ENCODE measurements at places on chromosomes 16 and 17. TPM values are rescaled to one million over a fixed set of nuclear protein-coding genes. Genes with fewer than 3 reads are reported as not detected.
A peak's percentile ranks its signal among the peaks of the same experiment; 100 is the strongest.

DNA sequence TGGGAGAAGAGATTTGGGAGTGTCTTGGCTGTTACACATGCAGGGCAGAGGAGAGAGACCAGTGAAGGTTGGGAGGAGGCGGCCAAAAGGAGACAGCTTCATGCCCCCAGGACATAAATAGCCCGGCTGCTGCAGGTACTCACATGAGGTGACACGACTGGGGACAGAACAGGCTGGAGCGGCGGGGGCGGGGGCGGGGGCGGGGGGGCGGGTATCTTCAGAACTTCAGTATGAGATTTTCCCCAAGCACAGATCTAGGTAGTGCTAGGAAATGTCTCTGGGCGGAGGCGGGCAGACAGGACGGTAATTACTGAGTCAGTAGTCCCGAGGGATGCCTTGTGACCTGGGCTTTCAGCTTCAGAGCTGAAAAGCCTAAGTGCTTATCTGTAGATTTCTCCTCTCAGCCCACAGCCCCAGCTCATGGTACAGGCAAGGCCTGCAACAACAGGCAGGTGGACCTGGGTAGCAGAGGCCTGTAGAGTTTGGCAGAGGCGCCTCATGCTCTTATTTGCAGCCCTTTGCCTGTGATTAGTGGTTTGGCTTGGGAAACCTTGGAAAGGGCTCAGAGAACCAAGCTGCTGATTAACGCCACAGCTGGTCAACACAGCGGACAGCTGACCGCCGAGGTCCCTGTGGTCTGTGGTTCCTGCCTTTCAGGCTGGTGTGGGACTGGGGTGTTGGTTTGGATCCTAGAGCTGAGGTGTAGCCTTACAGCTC lies 24.5 kb downstream of the UNK start:
- peak; percentile 72 for DNase-seq

Gene CCL17
- not detected for total RNA-seq

DNA sequence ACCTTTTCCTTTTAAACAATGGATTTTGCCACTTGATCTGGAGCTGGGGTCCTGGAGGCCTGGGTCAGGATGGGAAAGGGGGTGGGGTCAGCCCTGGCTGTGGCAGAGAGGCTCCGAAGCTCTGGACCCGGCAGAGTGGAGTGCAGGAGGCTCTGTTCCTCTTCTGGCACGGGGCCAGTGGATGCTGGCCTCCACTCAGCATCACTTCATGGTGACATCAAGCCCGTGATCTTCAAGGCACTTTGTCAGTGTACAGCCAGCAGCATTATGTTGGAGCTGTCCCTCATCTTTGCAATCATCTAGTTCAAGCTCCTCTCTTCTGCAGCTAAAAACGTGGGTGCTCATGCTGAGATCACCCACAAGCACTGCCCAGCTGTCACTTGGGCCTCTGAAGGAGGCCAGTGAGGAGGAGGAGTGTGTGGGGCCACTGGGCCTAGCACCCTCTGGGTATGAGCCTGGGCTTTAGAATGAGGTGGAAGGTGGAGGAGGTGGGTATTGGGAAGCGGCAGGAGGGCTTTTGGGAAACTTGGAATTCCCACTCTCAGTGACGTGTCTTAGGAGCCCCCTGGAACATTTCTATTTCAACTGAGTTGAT lies 45.9 kb upstream of the MGAT5B start:
- no peak for DNase-seq

DNA sequence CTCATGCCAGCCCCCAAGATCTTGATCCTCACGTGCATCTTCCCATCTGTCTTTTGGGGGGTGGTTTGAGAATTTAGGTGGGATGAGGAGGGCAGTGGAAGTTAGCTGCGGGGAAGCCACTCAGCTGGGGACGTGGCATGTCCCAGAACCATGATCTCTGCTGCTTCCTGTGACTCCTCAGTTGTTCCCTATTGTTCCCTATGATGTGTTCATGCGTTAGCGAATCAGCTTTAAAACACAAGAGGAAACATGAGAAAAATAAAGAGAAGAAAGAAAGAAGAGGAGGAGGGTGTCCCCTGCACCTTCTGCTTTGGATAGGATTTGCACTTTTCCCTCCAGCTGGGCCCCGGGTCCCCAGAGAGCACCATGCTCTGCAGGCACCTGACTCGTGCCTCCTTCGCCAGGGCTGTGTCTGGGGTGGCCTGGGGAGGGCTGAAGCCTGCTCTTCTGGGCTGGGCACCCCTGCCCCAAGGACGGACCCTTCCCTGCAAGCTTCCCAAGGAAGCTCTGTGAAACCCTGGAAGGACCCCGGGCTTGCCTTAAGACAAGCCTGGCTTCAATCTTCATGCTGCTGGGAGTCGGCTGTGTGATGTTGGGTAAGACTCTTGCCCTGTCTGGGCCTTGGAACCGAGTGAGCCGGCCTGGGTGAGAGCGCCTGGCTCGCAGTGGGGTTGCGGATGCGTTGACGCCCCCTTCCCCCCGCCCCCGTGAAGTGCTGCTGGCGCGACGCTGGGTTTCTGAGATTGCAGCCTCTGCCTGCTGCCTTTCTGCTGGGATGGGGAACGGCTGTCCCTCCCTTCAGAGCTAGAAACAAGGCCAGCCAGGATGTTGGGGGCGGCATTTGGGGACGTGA lies 62.8 kb upstream of the CIBAR2 start:
- DNase-seq: no peak

GRCh38 chr16:57635266-57636097 lies 7.1 kb downstream of the ADGRG1 start:
- DNase-seq: no peak

Gene CES5A
- not detected for total RNA-seq

Gene IGF2BP1
- total RNA-seq: 0.29 TPM

Gene SLC47A1
- 5.7 TPM for total RNA-seq

DNA sequence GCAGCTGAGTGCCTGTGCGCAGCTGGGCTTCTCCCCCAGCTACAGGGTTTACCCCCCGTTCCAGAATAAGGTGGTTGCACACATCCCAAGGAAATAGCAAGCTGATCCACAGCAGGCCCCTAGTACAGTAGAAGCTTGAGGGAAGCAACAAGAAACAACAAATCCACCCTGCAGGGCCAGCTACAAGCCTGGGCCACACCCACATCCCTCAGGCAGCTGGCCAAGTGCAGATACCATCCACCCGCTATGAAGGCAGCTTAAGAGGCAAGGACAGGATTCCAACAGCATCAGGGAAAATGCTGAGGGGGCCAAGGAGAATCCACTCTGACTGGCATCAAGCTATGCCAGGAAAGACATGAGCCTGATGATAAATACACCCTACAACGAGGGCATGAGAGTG lies 66.9 kb upstream of the RCVRN start:
- peak; percentile 71 for DNase-seq

DNA sequence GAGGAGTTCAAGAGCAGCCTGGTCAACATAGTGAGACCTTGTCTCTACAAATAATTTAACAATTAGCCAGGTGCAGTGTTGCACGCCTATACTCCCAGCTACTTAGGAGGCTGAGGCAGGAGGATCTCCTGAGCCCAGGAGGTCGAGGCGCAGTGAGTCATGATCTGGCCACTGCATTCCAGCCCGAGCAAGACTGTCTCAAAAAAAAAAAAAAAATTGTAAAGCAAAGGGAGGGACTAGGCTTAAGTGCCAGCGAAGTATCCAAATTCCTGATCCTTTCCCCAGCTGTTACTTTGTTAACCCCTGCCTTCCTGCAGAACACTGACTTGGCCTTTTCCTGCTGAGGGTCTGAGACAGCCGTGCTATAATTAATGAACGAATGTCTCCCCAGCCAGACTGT lies 2.7 kb downstream of the GDPD3 start:
- no peak for DNase-seq

GRCh38 chr16:23557779-23558702 lies 514 bp downstream of the UBFD1 start:
- peak; percentile 62 for DNase-seq

- no peak for DNase-seq
These were observed 190.2 kb downstream of the IRX5 start for GRCh38 chr16:55120826-55121225.

- peak; percentile 89 for DNase-seq
These were observed 26.5 kb downstream of the SREBF1 start for GRCh38 chr17:17810084-17810894.

Gene CNTNAP1
- total RNA-seq: 7.6 TPM

DNA sequence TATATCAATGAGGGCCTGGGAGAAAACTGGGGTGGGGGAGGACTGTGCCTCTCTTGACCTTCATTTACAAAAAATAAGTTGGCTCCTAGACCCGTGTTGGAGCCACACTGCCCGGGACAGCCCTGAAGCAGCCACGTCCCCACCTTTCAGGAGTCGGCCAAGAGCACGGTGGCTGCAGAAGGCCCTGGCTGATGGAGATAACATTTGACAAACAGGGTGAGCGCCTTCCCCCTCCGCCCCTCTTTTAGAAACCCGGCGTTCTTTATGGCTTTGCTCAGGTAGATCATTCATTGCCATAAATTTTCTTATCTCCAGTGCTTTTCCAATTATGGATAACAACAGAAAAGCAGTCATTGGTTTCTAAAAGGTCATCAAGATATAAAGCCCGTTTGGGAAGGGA lies 398.1 kb upstream of the TNRC6C start:
- no peak for DNase-seq

DNA sequence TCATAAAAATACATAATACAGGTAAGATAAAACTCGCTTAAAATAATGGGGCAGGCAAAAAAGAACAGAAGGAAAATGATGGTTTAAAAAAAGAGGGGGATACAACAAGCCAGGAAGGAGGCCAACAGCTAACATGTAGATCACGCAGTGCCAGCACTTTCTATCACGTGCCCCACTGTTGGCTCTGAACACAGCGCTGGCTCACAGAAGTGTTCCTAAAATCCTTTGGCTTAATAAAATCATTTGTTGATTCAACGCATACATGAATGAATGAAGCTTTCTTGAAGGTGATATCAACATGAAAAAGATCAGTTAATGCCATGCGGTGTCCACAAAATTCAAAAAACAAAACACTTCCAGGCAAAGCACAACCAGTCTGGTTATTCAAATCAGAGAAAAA lies 8.5 kb downstream of the ITGAE start:
- DNase-seq: no peak

Gene PIPOX
- 2.1 TPM for total RNA-seq

DNA sequence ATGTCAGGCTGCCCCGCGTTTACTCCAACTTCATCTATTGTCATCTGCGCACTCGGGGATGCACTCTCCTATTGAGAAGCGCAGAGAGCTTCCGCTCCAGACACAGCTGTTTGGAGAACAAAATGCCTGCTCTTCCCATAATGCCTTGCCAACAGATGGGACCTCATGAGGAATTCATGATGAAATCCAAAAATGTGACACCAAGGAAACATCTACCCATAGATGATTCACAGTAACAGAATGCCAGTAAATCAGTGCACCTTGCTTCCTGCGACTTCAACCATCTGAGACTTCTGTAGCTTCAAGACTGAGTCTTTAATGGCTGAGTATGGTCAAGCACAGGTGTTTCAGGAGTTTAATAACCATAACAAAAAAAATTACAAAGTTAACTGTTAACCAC lies 1144.9 kb upstream of the GOT2 start:
- no peak for DNase-seq

Gene UNC13D
- 17.7 TPM for total RNA-seq

Gene TBC1D3H
- total RNA-seq: not detected

- DNase-seq: no peak
These were observed 21.2 kb downstream of the AKAP1 start for GRCh38 chr17:57106107-57106835.

DNA sequence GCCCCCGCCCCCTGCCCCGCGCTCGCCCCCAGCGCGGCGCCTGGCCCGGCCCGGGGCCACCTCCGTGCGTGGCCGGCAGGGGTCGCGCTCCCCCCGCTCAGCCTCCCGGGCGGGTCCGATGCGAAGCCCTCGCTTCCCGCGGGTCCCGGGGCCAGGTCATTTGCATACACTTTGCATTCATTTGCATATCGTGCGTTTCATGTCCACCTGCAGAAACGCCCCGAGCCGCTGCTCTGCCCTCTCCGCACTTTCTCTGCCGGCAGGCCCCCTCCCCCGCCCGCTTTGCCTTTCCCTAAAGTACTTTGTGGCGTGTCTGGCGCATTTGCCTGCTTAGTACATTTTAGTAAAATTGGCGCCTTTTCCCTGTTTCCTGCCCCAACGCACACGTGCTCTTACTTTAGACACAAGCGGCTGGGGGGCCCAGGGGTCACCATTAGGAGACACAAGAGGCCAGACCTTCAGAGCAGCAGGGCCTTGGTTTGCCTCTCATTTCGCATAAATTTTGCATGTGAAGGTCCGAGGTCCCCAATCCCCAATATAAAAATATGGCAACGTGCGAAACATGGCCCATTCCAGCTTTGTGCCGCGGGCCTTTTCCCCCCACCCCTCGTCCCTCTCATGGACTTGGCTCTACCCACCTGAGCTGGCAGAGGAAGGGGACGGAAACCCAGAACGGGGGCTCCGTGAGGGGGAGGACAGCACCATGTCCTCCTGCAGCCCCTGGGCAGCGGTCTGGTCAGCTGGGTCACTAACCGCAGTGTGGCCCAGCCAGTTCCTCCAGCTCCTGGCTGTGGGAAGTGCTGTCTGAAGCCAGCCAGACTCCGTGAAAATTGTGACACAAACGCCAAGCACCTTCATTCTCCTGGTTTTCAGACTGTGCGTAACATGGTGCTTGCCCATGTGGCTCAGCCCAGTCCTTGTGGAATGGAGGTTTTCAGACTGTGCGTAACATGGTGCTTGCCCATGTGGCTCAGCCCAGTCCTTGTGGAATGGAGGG lies 34.8 kb downstream of the CBFA2T3 start:
- no peak for DNase-seq

GRCh38 chr16:55737966-55738365 lies 82.2 kb downstream of the SLC6A2 start:
- DNase-seq: no peak

DNA sequence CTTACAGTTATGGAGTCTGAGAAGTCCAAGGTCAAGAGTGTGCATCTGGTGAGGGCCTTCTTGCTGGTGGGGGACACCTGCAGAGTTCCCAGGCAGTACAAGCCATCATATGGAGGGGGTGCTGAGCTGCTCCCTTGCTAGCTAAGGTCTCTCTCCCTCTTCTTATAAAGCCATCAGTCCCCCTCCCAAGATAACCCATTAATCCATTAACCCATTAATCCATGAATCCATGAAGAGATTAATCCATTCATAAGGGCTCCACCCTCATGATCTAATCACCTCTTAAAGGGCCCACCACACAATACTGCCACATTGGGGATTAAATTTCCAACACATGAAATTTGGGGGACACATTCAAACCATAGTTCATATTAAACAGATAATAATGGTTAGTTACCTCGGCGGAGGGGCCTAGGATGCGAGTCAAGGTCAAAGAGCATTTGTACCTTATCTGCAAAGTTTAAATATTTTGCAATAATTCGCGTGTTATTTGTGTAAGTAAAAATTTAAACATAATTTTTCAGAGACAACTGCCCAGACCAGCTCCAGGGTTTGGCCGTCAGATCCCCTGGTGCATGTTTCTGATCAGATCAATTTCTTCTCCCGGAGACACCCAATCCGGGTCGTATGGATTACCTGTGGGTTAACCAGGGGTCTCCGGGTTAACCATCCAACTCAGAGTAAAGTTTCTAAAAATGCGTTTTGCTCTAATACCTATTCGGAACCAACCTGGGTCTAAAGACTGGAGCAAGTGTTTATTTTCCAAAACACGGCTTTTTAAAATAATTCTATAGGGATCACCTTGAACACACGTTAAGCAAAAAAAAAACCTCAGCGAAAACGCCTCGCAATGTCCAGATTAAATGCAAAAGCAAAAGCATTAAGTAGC lies 740 bp upstream of the POLR3E start:
- no peak for DNase-seq

DNA sequence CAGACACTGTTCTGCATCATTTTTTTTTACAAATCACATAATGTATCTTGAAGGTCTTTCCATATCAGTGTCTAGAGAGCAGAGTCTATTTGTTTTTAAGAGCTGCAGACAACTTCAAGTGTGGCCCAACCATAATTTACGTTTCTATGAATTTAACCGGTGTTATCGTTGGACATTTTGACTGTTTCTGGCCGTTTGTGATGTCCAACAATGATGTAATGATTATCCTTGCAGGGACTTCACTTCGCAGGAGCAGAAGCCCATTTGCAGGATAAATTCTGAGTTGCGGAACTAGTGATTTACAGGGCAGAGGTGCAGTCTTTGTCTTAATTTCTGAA lies 26.9 kb upstream of the HLF start:
- no peak for DNase-seq
